ENCODE measurements at places on chromosomes 6 and 20.

DNA sequence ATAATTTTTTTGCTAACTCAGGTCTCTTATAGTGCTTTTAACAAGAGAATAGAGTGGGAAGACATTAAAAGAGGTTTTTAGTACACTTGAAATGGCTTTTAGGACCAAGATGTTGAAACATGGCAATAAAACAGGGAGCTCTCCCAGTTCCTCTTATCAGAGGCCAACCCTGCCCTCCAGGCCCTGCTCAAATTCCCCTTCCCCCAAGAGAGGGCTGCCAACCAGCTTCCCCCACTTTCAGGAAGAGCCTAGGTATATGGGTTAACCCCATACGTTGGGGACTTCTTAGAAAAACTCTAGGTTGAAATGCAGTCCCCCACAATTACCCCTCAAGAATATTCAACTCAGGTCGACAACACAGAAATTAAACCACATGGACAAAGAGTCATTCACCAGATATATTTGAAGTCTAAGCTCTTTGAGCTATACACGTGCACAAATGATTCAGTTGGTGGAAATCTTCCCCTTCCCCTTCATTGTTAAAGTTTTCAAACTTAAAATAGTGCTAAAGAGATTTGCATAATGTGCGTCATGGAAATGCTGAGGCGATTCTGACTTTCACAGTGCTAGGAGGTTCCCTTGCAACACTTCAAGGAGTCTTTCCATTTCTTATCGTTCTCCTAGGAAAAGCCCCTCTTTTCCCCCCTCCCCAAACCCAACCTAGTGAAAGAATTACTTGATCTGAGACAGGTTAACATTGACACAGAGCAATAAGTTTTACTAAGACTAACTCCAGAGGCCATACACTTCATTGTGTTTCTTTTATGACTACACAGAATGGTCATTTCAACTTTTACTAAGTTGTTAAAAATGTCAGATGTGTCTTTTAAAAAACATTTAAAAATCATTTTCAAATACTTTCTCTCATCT is 49.8 kb upstream of the ENPP5 start:
- ATAC-seq, result peak; percentile 58

DNA sequence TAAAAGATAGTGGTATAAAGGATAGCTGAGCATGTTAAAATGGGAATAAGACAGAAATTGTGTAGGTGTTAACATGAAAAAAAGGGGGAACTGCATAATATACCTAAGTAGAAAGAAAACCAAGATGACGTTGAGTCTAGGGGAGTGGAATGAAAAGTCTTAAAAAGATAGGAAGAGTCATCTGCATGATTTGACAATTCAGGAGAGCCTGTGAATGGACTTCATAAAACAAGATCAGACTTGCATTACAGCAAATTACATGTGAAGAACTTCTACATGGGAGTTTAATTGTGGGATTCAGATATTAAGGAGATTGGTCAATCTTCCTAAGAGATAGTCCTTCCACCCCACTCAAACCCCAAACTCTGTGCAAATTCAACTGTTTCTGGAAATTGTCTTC is 85.5 kb downstream of the WASF1 start:
- ATAC-seq, result no peak

DNA sequence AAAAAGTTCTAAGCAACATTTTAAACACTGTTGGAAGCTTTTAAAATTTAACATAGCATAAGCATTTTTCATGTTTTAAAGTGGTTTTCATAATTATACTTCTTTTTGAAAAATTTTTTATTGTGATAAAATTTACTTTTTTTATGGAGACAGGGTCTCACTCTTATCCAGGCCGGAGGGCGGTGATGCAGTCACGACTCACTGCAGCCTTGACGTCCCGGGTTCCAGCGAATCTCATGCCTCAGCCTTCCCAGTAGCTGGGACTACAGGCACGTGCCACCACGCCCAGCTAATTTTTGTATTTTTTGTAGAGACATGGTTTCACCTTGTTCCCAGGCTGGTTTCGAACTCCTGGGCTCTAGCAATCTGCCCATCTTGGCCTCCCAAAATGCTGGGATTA is 46.1 kb upstream of the TULP4 start:
- no peak for ATAC-seq

DNA sequence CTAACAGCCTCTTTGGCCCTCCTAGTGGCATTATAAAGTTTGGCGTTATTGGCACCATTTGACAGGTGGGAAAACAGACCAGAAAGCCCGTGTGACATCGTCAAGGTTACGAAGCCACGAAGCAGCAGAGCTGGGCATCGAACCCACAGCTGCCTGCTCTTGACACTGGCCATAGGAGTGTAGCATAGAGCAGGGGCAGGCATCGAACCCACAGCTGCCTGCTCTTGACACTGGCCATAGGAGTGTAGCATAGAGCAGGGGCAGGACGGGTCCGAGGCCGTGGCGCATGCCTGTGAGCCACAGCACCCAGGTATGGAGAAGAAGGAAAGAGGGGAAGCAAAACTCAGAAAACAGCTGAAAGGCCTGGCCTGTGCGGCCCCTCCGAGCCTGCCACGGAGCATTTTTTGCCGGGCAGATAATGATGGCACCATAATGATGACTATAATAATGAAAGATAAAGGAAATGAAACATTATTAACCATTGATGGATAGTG is 33.1 kb downstream of the CDH4 start:
- no peak for ATAC-seq

DNA sequence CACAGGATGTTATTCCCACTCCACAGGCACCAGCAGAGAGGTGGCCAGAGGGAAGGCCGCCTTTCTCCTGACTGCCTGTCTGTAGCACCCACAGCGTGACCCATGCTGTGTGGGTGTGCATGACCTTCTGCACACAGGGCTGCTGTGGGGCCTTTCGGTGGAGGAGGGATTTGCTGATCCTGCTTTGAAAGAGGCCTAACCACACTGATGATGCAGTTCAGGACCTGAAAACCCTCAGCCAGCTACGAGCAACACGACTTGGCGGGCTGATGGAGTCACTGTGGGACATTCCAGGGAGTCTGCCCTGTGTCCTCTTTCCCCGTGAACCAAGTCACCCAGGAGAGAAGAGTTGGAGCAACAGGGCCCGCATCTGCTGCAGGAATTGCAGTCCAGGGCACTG is 49.1 kb downstream of the SYTL3 start:
- ATAC-seq, result peak; percentile 43

DNA sequence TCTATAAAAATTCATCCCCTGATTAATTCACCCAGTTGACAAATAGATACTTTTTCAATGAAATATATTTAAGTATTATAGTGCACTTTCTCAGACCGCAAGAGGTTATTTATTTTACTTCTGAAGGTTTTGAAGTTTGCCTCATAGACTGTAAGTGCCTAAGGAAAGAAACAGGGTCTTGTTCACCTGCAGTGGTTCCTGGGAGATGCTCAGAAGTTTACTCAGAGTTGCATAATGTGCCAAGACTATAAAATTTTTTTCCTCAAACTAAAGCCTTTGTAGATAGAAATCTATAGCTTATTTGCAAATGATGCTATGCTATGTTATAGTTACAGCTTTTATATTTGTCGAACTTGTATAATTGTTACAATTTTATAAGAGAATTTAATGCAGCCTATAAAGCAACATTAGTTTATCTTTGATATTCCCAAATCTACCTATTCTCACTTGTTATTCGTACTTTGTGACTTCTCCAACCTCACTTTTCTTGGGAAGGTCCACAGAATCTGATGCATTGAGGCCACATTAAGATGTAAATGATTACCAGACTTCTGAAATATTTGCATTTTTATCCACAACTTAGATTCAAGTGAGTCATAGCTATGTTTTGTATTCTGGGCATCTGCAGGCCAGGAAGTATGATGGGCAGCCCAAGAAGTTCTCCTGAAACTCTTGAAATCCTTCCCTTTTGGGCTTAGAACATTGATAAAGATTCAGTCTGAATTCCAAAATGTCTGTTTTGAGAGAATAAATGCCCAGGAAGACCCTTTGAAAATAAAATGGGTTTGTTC is 35.7 kb downstream of the KCNQ5 start:
- no peak for ATAC-seq

GRCh38 chr20:53515749-53516148 is 77.9 kb downstream of the ZNF217 start:
- no peak for ATAC-seq

DNA sequence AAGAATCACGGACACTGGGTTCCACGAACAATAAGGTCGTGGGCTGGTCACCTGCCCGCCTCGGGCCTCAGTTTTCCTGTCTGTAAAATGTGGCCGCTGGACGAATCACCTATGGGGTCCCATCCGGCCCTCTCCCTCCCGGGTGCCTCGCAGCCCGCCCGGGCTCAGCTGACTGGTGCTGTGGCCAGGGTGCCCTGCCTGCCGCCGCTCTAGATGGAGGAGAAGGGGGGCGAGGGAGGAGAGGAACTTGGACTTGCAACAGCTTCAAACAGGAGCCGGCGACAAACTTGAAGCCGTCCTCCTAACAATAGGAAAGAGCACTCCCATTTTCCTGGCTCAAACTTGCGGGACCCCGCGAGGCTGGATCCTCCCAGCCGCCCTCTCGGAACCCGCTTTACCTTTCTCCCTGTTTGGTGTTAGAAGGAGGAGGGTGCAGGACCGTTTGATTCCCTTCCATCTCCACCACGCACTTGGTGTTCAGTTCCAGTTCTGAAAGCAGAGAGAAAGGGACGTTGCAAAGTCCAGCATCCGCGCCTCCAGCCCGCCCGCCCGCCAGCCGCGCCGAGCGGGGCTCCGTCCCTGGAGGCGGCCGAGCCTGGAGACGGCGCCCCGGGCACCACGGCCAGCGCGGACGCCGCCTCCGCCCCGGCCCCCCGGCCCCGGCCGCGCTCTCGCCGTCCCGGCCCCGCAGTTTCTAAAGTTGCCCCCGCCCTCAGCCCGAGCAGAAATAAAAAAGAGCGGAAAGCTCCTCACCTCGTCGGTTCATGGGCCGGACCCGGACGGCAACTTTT is 584 bp downstream of the KIF13A start:
- no peak for ATAC-seq

Measured in activated CD4-positive, CD25-positive, alpha-beta regulatory T cell treated with anti-CD3 and anti-CD28 coated beads, Interleukin-2, amount 50 U/mL, for 24 hours (primary cell).